ENCODE measurements at places on chromosomes 16 and 17. TPM values are rescaled to one million over a fixed set of nuclear protein-coding genes. Genes with fewer than 3 reads are reported as not detected.

DNA sequence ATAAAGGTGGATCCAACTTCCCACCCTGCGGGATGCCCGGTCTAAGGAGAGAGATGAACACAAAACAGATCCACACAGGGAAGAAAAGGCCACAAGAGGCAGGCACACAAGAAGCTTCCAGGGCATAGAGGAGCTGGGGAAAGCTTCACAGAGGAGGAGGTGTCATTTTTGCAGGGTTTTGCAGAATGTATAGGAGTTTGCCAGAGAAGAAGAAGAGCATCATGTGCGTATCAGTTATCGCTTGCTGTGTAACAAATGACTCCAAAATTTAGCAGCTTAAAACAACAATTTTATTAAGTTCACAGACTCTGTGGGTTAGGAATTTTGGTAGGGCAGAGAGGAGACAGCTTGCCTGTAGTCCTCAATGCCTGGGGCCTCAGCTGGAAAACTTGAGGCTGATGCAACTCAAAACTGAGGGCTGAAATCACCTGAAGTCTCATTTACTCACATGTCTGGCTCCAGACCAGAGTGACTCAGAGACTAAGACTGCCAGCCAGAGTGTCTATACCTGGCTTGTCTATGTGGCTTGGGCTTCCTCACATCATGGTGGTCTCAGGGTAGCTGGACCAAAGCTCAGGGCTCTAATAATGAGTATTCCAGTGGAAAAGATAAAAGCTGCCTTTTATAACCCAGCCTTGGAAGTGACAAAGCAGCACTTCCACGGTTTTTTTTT is 33.9 kb upstream of the ZNF423 start:
- DNase-seq = no peak

- DNase-seq = peak; percentile 38
Observed at GRCh38 chr17:5513628-5514027, 27.3 kb downstream of the MIS12 start.

- DNase-seq = no peak
Observed at GRCh38 chr16:11727796-11728543, 14.7 kb downstream of the TXNDC11 start.

DNA sequence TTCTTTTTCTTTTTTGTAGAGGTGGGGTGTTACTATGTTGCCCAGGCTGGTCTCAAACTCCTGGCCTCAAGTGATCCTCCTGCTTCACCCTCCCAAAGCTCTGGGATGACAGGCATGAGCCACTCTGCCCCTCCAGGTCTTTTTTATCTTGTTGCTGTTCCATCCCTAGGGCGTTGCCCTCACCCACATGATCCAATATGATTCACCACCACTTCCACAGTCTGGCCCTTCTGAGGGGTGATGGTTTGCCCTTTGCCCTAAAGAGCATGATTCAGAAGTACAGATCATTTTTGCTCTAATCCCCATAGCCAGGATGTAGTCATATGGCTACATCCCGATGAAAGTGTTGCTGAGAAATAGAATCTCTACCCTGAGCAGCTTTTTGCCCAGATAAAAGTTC is 18.8 kb downstream of the STX4 start:
- no peak for DNase-seq

DNA sequence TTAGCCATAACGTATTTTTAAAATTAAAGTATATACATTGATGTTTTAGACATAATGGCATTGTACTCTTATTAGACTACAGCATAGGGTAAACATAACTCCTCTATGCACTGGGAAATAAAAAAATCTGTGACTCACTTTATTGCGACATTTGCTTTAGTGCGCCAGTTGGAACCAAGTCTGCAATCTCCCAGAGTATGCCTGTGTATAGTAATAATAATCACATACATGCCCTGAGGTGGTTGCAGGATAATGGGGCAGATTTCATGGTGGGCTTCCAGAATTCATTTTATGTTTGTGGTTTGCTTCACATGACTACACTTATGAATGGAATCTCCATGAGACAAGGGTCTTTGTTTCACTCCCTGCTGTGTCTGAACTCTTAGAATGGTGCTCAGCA is 66.9 kb upstream of the N4BP1 start:
- DNase-seq = no peak

DNA sequence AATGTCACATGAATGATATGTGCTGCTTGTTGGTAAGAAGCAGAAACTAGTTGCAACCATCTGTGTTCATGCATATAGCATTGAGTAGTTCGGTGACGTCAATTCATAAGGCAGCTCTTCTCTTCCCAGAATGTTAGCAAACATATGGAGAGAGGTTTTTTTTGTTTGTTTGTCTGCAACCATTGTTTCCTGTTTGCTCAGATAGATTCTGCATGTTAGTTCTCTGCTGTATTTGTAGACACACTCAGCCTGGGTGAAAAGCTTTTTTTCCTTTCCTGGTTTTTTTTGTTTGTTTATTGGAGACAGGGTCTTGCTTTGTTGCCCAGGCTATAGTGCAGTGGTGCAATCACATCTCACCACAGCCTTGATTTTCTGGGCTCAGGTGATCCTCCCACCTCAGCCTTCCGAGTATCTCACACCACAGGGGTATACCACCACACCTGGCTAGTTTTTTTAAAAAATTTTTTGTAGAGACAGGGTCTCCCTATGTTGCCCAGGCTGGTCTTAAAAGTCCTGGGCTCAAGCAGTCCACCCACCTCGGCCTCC is 16.7 kb downstream of the WSB1 start:
- DNase-seq = no peak

DNA sequence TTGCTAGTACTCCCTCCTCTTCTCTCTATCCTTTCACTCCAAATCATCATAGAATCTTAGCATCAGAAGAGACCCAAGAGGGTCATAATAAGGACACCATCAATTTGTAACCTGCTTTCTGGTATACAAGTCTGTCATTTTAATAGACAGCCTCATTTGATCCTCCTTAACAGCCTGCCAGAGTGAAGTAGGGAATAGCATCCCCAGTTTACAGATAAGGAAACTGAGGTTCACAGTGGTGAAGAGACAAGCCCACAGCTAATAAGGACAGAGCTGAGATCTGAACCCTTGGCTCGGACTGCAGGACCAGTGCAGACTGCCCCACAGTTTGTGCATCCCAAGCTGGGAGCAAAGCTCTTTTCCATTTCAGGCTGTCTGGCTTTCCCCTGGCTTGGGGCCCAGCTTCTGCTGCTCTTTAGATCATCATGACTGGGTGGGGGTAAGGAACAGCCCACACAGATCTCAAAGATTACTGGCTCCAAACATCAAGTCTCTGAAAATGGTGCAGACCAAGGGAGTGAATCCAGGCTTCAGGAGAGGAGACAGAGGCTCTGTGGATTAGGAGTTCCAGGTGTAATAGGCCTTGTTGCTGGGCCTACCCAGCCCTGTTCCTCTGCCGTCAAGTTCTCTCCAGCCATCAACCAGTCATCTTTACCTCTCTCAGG is 10.3 kb upstream of the IGFBP4 start:
- DNase-seq = no peak

- DNase-seq = no peak
Observed at GRCh38 chr16:81967358-81967757, 43.9 kb downstream of the SDR42E1 start.

GRCh38 chr16:3175157-3176093 is 12.6 kb upstream of the OR1F1 start:
- DNase-seq = peak; percentile 80

GRCh38 chr17:10744501-10745000 is 14.7 kb upstream of the TMEM220 start:
- no peak for DNase-seq

GRCh38 chr17:6589266-6589946 is 33.1 kb upstream of the PITPNM3 start:
- DNase-seq = no peak

DNA sequence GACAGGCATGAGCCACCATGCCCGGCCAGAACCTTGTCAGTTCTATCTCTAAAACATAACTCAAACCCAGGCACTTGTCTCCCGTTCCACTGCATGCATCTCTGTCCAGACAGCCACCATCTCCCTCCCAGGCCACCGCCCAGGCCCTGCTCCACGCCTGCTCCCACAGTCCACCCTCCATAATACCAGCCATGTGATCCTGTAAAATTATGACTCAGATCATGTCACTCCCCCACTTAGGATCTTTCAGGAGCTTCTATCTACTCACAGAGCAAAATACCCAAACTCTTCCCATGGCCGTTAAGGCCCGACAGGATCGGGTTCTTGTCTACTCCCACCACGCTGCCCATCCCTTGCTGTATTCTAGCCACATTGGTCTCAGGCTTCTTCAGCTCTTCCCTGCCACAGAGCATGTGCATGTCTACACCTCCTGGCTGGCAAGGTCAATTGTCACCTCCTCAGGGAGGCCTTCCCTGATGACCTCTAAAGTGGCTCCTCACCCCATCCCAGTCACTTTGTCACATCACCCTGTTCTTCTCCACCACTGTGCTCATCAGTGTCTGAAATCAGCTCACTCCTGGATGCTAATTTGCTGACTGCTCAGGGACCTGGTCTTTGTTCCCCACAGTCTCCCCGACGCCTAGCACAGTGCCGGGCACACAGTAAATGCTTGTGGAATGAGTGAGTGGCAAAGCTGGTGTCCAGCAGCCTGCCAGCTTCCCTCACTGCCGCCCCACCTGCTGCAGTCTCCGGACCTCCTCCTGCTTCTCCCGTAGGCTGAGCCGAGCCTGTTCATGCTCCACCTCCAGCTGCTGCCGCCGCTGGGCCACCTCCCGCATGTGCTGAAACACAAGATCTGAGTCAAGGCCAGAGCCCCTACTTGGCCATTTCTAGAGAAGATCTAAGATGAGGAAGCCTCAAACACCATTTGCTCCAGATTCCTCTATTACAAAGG is 6.7 kb downstream of the TSPOAP1 start:
- no peak for DNase-seq

DNA sequence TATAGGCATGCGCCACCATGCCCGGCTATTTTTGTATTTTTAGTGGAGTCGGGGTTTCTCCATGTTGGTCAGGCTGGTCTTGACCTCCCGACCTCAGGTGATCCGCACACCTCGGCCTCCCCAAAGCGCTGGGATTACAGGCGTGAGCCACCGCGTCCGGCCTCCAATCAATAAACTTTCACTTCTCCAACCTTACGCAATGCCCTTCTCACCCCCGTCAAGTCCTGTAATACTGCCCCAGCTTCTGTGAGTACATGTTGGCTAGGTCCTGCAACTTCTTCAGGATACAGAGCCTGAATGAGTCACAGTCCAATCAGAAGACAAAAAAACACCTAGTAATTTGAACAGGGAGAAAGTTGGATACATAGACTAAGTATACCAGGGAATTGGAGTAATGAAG is 47.1 kb upstream of the PHOSPHO1 start:
- no peak for DNase-seq

GRCh38 chr17:73138541-73139138 is 26.2 kb upstream of the SSTR2 start:
- no peak for DNase-seq

GRCh38 chr17:9755083-9755482 is 36.3 kb downstream of the DHRS7C start:
- DNase-seq = no peak

GRCh38 chr16:28057949-28058348 is 5.6 kb downstream of the GSG1L start:
- DNase-seq = no peak

DNA sequence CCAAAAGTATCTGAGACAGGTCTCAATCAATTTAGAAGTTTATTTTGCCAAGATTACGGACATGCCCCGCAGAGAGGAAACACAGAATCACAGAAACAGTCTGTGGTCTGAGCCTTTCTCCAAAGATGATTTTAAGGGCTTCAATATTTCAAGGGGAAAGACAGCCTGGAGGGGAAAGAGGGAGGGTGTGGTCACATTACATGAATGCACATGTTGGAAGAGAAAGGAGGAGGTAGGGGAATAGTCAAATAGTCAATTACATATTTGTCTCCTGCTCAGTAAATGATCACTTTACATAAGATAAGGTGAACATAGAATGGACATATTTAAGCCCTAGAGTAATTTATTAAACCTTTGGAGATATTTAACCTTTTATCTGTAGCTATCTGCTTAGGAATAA is 12.3 kb downstream of the UNC45B start:
- DNase-seq = no peak

DNA sequence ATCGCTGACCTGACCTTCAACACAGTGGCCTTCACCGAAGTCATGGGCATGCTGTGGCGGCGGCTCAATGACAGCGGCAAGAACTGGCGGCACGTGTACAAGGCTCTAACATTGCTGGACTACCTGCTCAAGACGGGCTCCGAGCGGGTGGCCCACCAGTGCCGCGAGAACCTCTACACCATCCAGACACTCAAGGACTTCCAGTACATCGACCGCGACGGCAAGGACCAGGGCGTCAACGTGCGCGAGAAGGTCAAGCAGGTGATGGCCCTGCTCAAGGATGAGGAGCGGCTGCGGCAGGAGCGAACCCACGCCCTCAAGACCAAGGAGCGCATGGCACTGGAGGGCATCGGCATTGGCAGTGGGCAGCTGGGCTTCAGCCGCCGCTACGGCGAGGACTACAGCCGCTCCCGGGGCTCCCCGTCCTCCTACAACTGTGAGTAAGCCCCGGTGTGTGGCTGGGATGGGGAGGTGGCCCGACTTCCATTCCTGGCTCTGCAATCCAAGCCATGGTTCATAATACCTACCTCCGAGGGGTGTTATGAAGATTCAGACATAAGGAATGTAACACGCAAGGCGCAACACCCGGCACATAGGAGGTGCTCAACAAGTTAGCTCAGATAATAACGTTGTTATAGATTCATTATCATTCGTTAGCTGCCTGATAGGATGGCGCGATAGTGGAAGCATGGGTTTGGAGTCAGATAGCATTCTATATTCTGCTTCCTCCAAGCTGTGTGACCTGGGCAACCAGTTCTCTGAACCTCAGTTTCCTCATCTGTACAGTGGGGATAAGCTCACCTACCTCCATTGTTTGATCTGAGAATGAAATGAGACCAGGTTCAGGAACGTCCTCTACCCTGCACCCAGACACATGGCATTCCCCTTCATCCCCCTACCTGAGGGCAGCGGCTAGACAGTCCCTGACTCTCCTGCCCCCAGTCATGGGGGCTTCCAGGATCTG is 4.4 kb downstream of the EPN3 start:
- DNase-seq = no peak

- DNase-seq = no peak
Observed at GRCh38 chr16:11075163-11075562, 130.8 kb downstream of the CLEC16A start.

- no peak for DNase-seq
Observed at GRCh38 chr16:55015181-55015913, 84.7 kb downstream of the IRX5 start.

ADAP2 gene
- total RNA-seq = 2.9 TPM

PRDM7 gene
- total RNA-seq = not detected

SLC16A5 gene
- total RNA-seq = 40.0 TPM

NBR1 gene
- 36.8 TPM for total RNA-seq

CDK5RAP3 gene
- 106 TPM for total RNA-seq

MYH10 gene
- 230 TPM for total RNA-seq

CDC42EP4 gene
- 19.9 TPM for total RNA-seq

KCNH4 gene
- 0.08 TPM for total RNA-seq

PSMD11 gene
- total RNA-seq = 132 TPM

TEKT5 gene
- total RNA-seq = 0.52 TPM

KRTAP9-4 gene
- not detected for total RNA-seq

SSTR5 gene
- total RNA-seq = not detected

PTGES3L gene
- total RNA-seq = 2.3 TPM

UMOD gene
- total RNA-seq = not detected

TBC1D3C gene
- not detected for total RNA-seq

CPNE7 gene
- total RNA-seq = 18.4 TPM

CCL1 gene
- total RNA-seq = not detected

CSH1 gene
- total RNA-seq = not detected

SPATA20 gene
- total RNA-seq = 32.7 TPM

ITGAL gene
- not detected for total RNA-seq
